NCI-H1092 treated with DMSO at 0.1 percent for 48 hours (cell line): ENCODE measurements at places on chromosomes 11 and 22.

GRCh38 chr11:42840176-42840829 lies 471.5 kb upstream of the API5 start:
- no peak for DNase-seq

- DNase-seq = peak; percentile 93
Measured at GRCh38 chr11:95338430-95338991, 107.5 kb upstream of the SESN3 start.

DNA sequence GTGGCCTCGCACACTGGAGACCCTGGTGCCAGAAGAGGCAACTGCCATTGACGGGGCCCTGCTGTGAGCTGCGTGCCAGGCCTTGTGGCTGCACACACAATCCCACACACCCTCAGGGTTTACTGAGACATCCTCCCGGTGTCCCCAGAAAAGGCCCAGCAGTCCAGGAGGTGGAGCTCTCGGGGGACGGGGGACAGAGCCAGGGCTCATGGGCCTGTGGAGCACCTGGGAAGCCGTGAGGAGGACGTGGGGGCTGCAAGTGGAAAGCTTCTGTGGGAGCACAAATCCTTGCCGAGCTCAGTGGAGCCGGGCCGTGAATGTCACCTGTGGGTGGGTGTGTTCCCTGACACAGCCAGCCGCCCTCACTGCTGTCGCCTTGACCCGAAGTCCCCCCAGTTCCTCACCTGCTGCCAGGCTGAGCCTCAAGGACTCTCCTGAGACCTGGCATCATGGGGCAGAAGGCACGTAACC lies 609.7 kb downstream of the TBC1D22A start:
- no peak for DNase-seq

DNA sequence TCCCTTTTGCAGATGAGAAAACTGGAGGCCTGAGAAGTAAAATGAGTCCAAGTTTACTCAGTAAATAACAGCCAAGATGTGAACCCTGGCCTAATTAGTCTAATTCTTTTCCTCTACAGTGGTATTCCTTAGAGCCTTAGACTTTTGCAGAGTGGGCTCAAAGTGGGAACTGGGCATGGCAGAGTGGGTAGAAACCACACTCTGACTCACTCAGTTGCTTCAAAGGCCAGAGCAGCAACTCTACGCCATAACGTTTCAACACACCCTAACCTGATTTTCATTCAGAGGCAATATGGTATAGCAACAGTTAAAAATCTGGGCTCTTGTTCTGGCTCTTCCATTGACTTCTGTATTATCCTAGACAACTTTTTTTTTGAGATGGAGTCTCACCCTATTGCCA lies 2.8 kb downstream of the THRSP start:
- DNase-seq = no peak

DNA sequence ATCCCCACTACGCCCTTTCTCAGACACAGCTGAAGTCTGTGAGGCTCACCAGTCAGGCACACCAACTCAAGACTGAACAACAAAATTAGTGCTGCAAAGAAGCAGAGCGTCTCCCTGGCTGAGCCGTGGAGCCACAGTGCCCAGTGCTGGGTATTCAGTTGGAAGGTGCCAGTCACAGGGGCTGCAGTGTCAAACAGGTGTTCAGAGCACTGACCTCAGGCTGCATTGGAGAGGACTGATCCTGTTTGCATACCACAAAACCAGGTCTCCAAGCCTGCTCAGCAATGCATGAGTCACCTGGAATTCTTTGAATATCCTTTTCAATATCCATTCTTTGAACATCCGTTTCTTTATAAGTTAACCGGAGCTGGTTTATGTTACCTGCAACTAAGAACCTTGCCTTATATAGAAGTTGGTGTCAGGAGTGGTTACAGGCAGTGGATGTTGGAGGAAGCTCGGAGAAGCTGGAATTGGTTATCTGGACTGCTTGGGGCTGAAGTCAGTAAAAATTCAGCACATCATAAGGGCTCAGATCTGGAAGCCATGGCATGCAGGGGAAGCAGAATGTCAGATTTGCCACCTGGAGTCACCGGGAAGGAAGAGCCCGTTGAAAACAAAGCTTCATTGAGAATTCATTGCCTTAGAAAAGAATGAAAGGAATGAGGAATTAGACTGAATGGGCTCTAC lies 30.3 kb downstream of the PDGFB start:
- no peak for DNase-seq

GRCh38 chr11:130465263-130465662 lies 16.8 kb downstream of the ADAMTS15 start:
- DNase-seq = no peak

- DNase-seq = no peak
Measured at GRCh38 chr11:40882301-40882700, 577.2 kb downstream of the LRRC4C start.

GRCh38 chr11:114799476-114799875 lies 121.1 kb downstream of the NXPE2 start:
- no peak for DNase-seq

DNA sequence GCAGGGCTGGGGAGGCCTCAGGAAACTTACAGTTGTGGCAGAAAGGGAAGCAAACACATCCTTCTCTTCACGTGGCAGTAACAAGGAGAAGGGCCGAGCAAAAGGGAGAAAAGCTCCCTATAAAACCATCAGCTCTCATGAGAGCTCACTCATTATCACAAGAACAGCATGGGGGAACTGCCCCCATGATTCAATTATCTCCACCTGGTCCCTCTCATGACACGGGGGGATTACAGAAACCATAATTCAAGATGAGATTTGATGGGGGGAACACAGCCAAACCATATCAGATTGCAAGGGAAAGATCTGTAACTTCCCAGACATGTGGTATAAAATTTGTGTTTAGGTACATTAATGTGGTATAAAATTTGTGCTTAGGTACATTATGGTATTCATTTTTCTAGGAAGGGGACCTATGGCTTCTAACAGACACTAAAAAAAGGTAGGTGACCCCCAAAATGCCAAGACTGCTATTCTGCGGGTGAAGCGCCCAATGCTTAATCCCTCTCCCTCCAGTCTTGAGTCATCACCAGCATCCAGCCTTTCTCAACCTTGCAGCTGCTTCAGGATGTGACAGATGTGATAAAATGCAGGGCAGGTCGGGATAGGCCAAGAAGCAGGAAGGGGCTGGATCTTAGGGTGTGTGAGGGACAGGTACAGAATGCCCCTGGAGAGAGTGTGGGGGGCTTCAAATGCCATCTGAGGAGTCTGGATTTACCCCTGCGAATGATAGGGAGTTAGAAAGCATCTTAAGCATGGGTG lies 57.7 kb upstream of the AMPD3 start:
- no peak for DNase-seq

DNA sequence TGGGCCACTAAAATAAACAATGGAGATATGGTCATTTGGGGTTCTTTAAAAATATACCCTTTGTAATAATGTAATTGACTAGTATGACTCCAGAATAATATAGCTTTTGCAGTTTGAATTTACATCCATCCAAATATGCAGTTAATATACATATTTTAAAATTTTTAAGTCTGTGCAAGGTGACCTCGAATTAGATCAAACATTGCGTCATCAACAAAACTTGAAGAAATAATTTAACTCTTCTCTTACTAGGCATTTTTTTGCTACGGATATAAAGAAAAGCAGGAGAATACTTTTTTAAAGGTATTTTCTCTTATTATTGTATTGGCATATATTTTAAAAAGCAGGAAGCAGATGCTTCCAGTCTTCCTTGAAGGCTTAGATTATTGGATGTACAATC lies 10.7 kb downstream of the OR51A4 start:
- DNase-seq = no peak

GRCh38 chr11:73333640-73334383 lies 25.7 kb downstream of the ARHGEF17 start:
- no peak for DNase-seq

DNA sequence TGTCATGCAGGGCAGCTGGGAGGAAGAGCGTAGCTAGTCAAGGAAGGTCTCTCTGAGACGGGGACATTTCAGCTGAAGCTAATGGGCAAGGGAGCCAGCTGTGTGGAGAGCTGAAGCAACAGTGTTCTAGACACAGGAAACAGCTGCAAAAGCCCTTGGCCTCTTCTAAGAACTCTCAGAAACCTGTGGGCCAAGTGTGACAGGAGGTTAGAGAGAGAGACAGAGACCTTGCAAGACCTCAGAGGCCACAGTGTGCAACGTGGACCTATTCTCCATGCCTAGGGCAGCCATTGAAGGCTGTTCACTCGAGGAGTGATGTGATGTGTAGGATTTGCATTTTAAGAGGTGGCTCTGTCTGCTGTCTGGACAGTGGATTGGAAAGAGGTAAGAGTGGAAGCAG lies 48.7 kb upstream of the TNRC6B start:
- DNase-seq = no peak

GRCh38 chr22:38865201-38866023 lies 6.6 kb downstream of the CBX6 start:
- DNase-seq = no peak

GRCh38 chr11:74004759-74005615 lies 3.9 kb downstream of the UCP3 start:
- no peak for DNase-seq

DNA sequence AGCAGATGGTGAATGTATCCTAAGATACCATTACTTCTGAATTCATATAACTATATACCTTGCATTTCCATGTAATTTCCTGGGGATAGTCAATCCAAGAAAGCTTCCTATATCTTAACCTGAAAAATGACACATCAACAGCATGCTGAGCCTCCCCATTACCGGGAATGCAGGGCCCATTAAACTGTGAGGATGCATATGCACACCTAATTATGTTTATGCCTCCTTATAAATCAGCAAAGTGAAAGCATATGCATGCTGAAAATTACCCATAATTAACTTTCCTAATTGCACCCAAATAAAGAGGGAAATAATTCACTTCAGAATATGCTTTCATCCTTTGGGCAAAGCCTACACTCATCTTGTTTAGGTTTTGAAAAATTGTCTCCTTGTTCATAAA lies 663.0 kb downstream of the KCNA4 start:
- no peak for DNase-seq

GRCh38 chr11:75873417-75874221 lies 58.6 kb downstream of the UVRAG start:
- DNase-seq = no peak

DNA sequence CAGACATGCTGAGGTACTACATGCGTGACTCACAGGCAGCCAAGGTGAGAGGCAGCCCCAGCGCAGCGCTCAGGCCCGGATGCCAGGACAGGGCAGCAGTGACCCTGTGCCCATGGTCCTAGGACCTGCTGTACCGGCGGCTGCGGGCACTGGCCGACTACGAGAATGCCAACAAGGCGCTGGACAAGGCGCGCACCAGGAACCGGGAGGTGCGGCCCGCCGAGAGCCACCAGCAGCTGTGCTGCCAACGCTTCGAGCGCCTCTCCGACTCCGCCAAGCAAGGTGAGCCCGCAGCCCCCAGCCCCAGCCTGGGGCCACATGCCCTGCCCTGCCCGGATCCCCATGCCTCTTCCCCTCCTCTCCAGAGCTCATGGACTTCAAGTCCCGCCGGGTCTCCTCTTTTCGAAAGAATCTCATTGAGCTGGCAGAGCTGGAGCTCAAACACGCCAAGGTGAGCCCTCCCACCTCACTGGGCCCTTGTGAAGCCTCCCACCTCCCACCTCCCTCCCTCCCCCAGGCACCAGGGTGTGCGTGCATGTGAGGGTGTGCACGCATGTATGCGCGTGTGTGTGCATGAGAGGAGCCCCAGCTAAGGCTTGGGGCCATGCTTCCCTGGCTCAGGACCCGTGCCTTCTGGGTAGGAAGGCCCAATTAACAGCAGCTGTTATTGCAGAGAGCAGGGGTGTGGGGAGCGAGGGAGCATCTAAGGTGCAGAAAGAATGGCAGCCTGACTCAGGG lies 5.3 kb downstream of the CFL1 start:
- DNase-seq = no peak

DNA sequence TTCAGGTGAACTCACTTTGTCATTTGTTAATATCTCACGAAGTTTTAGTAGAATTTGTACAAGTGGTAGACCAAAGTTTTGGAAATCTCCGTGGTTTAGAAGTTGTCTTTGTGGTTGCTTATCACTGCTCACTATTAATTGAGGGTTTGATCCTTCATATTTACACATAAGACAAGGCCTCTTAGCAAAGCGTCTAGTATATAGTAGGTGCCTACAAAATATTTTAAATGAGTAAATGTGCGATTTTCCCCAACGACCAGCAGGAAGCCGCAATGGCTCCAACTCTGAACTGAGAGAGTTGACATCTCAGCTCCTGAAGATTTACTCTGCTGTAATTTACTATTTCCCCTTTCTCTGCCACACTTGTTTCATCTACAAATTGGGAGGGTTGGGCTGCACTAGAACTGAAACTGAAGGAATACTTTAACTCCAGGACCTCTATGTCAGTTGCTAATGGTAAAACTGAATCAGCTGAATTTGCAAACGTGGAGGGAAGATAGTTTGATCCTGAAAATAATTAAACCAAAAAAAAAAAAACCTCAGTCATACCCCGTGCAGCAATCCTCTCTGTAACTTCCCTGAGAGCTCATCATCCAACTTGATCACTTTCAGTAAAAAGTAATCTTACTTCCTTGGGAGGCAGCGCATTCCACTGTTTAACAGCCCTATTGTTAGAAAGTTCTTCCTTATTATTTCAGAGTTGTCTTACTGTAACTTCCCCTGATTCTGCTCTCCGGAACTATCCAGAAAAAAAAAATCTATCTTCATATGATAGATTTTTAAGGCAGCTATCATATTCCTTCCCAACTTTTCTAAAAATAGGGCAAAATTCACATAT lies 1.3 kb upstream of the SBF2 start:
- DNase-seq = no peak

GRCh38 chr11:7534042-7534378 lies 20.2 kb downstream of the PPFIBP2 start:
- no peak for DNase-seq

- no peak for DNase-seq
Measured at GRCh38 chr11:15825976-15826650, 530.2 kb downstream of the SOX6 start.

DNA sequence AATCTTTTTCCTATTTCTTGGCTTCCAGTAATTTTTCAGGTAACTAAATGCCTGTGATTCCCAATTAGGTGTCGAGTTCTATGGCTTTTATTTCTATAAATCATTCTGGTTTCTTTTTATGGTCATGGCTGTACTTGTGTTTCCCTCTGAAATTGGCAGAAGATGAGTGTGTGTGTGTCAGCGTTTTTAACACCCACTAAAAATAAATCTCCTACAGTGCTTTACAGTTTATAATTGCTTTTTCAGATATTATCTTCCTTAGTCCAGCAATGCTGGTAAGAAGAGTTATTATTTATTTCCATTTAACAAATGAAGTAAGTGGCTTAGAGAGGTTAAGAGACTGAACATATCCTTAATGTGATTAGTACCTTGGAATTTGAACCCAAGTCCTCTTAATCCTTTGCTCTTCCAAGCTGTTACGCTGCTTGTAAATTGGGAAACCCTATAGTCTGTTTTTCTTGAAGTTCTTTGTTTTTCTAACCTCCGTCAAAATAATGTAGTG lies 125.2 kb downstream of the TEAD1 start:
- DNase-seq = peak; percentile 38

GRCh38 chr11:126502159-126502558 lies 146.7 kb downstream of the ST3GAL4 start:
- no peak for DNase-seq

DNA sequence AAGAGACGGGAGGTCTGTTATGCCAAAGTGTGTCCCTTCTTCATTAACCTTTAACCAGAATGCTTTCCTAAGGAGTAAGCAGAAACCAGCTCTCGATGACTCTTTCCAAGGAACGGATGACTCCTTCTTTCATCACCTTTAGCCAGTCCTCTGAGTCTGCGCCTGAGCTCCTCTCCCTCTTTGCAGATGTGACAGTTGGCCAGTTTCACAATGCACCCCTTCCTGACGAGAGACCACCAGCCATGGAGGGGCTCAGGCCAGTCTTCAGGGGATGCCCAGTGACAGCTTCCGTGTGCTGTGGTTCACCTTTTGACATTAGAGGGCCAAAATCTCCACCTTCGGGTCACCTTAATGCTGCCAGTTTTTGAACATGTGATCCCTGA lies 826.1 kb downstream of the TBC1D22A start:
- DNase-seq = no peak

- no peak for DNase-seq
Measured at GRCh38 chr11:70744396-70745185, 346.3 kb downstream of the CTTN start.
